ENCODE measurements at places on chromosomes 7 and 10. TPM values are rescaled to one million over a fixed set of nuclear protein-coding genes. Genes with fewer than 3 reads are reported as not detected.

DNA sequence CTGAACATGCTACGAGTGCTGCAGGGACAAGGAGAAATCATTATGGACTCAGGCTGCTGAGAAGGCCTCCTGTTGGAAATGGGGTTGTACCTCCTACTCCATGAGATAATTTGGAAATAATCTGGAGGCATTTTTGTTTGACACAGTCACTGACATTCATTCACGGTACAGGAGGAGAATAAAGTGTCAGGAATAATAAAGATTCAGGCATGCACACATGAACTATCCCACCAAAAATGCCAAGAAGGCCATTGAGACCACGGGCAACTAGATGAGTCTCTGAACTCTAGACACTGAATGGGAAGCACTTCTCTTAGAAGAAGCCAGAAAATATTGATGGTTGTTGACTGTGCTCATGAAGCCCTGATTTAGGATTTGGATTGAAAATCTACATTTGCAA lies 220.9 kb upstream of the HABP2 start:
- no peak for DNase-seq

DNA sequence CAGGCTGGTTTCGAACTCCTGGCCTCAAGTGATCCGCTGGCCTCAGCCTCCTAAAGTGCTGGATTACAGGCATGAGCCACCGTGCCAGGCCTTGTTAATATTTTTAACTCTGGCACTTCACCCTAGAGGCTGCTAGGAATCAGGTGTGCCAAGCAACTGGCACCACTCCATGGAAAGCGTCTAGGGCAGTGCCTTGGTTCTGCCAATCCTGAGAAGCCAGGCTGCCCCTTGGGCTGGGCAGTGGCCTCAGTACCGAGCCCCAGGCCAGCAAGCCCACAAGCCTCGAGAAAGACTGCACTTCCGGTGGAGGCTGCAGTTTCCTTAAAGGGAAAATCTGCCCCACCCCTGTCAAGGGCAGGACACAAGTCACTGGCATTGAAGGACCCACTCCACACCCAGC lies 11.3 kb downstream of the ALKBH4 start:
- no peak for DNase-seq

- DNase-seq = no peak
Measured at GRCh38 chr10:113426181-113426877, 126.5 kb upstream of the HABP2 start.

The LIPM gene
- total RNA-seq = not detected

The PDE1C gene
- 5.4 TPM for total RNA-seq
